Sigmoid colon (tissue), 7 donors: ENCODE measurements at places on chromosomes 6 and 20. TPM values are rescaled to one million over a fixed set of nuclear protein-coding genes. Genes with fewer than 3 reads are reported as not detected.
A peak's percentile ranks its signal among the peaks of the same experiment; 100 is the strongest.

DNA sequence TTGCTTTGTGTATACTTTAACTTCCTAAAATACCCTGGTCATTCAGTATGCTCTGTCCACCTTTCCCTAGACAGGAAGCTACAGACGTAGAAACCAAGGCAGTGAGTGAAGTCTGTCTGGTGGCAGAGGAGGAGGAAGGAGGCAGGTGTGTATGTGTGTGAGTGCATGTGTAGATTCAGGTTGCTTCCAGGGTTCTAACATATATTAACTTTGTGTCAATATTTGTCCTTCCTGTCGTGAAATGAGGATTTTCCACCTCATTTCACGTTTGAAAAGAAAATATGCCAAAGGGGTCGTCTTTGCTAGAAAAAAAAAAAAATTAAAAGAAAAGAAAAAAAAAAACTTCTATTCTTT, 411.5 kb downstream of the PKHD1 start:
- H3K4me3 ChIP-seq, result no peak overlapping the region
- DNase-seq, result no peak
- H3K27me3 ChIP-seq, result no peaks in the 10 kb centered on the region
- H3K36me3 ChIP-seq, result no peaks in the 10 kb centered on the region
- H3K4me1 ChIP-seq, result no peaks in the 10 kb centered on the region

DNA sequence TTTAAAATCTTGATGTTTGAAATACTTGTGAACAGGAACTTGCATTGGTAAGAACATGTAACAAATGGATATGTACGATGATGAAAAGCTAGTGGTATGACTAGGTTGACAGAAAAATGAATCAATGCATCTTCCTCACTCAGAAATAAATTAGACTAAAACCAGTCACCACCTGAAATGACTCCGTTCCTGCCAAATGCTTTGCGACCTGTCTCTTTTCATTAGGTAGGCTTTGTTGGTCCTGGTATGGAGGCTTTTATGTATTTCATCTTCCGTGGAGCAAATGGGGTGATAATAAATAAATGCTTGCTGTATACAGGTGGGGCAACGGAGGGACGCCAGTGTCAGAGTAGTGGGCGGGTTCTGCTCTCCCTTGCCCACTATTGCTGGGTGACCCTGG, 17.1 kb upstream of the ULBP3 start:
- DNase-seq, result no peak
- H3K27me3 ChIP-seq, result peaks cover 5% of the 10 kb centered on the region
- no peaks in the 10 kb centered on the region for H3K36me3 ChIP-seq
- H3K4me1 ChIP-seq, result no peaks in the 10 kb centered on the region

DNA sequence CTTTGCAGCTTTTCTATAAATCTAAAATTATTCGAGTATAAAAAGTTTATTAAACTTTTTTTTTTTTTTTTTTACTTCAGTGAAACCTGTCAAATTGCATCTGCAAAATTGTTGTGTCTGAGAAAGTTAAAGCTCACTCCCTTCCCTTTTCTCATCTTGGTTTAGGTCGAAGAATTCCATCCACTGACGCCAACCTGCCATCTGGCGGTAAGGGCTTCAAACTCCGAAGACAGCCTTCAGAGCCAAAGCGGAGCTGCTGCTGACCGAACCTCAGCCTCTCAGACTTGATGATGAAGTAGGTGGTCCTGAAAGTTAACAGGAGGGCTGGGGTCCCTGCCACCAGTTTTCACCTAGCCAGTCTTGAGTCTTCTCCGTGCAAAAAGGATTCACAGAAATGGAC, 29.6 kb upstream of the VAPB start:
- no peak overlapping the region for H3K4me3 ChIP-seq
- DNase-seq, result no peak
- H3K27me3 ChIP-seq, result no peaks in the 10 kb centered on the region
- H3K36me3 ChIP-seq, result peaks cover 51% of the 10 kb centered on the region
- peaks cover 20% of the 10 kb centered on the region for H3K4me1 ChIP-seq

DNA sequence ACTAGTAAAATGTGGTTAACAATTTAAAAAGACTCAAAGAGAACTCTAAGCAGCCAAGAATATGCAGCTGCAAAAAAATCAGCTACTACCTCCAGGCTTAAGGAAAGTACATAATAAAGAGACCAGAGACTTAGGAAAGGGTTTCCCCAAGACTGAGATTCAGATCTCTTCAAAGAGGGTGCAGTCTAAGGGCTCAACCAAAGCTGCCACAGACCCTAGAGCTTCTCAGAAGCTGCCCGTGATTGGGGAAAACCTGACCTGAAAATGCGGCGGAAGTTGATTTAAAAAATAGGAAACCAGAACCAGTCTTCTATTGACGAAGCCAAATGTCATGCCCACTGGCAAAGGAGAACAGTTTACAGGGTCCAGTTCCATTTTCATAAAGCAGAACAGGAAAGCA, 516.8 kb upstream of the MARCKS start:
- H3K27ac ChIP-seq, result no peak overlapping the region
- DNase-seq, result no peak
- H3K4me1 ChIP-seq, result no peaks in the 10 kb centered on the region
- H3K36me3 ChIP-seq, result no peaks in the 10 kb centered on the region

- H3K27me3 ChIP-seq, result no peaks in the 10 kb centered on the region
- no peak overlapping the region for H3K27ac ChIP-seq
- no peak overlapping the region for H3K4me3 ChIP-seq
- no peaks in the 10 kb centered on the region for H3K4me1 ChIP-seq
- no peak for DNase-seq
- H3K36me3 ChIP-seq, result no peaks in the 10 kb centered on the region
Measured at GRCh38 chr6:70763754-70764510, 96.2 kb downstream of the SMAP1 start.

DNA sequence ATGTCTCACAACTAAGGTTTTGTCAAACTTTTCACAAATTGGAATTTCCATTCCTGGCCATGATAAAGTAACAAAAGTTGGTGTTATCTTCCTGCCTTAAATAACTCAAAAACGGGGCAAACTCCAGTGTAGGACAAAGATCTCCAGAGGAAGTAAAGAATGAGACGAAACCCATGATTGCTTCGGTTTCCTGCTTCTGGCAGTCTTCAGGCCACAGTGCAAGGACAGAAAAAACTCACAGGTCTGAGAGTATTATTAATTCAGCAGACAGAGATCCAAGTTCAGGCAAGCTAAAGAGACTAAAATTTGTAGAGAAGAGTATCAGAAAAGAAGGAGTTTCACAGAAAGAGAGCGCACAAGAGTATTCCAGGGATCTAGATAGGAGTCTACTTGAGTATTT, 64.8 kb upstream of the RCAN2 start:
- H3K27me3 ChIP-seq, result no peaks in the 10 kb centered on the region
- no peak for DNase-seq
- no peaks in the 10 kb centered on the region for H3K36me3 ChIP-seq

The GATA5 gene
- not detected for total RNA-seq

DNA sequence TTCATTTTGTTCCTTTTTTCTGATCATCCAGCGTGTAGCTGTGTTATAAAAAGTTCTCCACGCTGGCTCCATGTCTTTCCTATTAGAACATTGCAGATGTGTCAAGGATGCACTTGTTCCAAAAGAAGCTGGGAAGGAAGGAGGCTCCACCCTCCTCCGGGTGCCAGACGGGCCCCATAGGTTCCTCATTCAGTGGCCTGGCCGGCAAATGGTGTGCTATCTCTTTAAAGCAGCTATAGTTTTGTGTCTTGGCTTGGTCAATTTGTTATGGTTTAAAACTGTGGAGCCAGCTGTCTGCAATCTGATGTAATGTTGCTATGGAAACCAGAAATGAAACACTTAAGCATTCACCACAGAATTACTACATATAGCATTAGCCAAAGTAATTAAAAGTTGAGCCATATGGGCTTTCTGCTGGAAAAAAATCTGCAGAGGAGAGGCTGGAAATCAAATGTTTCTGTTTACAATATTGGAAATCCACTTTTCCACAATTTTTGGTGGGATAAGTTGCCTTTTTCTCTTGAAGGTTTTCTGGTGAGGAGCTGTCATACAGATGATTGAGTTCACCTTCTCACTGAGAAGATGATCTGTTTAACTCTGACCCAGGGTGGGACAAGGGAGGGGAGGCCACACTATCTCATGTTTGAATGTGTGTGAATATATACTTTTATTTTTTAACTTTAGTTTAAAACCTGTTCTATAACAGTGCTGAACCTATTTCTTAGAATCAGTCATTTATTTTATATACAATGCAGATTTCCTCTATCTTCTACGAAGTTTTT, 167.4 kb downstream of the SASH1 start:
- no peaks in the 10 kb centered on the region for H3K36me3 ChIP-seq
- peaks cover 30% of the 10 kb centered on the region for H3K4me1 ChIP-seq
- peak; percentile 92 for DNase-seq
- H3K27me3 ChIP-seq, result no peaks in the 10 kb centered on the region
